Fibroblast of skin of right biceps (primary cell): ENCODE measurements at places on chromosomes 13 and 19.

DNA sequence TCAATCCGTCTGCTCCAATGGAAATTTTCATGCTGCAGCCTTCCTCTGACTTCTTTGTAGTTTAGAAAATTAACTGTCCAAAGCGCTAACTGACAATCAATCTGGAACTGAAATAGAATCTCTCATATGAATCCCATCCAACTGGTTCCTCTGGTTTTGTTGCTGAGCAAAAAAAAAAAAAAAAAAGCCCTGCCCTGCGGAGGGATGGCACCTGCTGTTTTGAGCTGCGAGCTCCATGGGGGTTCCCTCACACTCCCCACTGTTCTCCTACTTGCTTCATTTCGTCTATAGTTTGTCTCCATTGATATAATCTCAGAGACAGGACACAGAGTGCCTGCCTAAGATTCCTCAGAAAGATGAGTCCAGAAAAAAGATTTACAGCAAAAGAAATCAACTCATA lies 33.4 kb downstream of the FAAP24 start:
- no peak for DNase-seq

DNA sequence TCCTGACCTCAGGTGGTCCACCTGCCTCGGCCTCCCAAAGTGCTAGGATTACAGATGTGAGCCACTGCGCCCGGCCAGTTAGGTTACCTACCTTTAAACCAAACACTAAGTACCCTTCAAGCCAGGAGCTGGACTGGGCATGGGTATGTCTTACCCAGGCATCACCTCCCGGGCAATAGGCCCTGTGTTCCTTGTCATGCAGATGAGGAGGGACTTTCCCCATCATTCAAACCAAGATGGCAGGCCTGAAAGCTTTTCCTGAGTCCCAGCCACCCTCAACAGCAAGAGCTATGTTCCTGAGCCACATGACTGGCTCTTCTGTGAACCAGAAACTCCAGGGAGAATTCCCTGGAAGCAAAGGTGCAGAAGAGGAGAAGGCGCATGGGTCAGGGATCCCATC lies 9.5 kb downstream of the RAB8A start:
- no peak for DNase-seq

DNA sequence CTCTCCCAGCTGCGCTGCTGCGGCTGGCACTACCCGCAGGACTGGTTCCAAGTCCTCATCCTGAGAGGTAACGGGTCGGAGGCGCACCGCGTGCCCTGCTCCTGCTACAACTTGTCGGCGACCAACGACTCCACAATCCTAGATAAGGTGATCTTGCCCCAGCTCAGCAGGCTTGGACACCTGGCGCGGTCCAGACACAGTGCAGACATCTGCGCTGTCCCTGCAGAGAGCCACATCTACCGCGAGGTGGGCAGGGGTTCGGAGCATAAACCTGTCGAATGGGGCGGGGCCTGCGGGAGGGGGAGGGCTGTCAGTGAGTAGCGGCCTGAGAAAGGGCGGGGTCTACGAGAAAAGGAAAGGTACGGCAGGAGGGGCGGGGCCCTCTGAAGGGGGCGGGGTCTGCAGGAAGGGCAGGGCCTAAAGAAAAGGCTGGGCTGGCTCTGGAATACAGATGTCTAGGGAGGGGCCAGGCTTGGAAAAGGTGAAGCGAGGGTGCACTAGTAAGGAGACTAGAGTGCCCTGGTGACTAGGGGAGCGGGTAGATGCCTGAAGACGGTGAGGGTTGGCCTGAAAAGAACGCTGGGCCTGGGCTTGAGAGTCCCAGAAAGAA lies 3.6 kb downstream of the CD37 start:
- DNase-seq: peak; percentile 41

GRCh38 chr13:82654143-82654542 lies 1228.1 kb downstream of the SLITRK1 start:
- no peak for DNase-seq

DNA sequence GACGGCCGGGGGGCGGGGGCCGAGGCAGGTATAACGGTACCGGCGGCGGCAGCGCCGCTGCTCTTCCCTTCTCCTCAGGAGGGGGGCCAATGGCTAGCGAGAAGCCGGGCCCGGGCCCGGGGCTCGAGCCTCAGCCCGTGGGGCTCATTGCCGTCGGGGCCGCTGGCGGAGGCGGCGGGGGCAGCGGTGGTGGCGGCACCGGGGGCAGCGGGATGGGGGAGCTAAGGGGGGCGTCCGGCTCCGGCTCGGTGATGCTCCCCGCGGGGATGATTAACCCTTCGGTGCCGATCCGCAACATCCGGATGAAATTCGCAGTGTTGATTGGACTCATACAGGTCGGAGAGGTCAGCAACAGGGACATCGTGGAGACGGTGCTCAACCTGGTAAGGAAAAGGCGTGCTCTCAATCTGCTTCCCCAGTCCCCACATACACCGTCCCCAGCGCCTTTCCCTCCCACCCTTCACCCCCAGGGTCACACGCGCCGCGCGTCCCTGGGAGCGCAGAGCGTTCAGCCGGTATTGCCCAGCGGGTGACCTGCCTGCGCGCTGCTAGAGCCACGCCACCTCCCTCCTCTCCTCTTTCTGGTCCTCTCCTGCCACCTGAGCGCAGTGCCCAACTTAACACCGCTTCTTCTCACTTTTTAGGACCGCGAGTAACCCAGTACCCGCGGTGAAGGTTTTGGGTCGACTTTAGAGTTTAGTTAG lies 814 bp downstream of the NBEA start:
- no peak for DNase-seq

DNA sequence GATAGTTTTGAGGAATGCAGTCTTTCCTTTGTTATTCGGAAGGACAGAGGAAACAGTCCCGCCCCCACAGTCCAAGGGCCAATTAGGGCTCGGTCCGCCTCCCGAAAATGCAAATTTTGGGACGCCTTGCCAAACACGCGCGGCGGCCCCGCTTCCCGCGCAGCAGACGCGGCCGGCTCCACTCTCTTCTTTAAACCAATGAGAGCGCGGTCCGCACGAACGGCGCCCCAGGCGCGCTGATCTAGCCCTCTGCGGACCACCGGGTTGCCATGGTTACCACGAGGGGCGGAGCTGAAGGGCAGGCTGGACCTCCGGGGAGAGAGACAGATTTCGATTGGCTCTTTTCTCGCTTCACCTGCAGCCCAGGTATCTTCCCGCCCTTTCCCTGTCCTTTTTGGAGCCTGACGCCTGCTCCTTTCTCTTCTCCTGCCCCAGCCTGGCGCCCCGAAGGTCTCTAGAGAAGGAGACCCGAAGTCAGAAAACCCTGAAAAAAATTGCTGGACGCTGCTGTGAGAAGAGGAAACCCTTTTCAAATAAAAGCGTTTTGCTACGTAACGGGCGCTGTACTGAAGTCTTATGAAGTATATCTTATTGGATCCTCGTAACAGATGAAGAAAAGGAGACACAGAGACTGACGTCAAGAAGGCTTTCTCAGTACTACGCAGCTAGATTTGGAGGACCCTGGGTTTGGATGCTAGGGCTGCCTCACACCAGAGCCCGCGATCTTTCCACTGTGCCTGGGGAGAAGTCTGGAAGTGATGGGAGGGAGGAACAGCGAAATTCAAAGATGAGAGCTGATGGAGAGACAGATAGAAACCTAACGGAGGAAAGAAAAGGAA lies 2.0 kb downstream of the PTH2 start:
- peak; percentile 40 for DNase-seq

DNA sequence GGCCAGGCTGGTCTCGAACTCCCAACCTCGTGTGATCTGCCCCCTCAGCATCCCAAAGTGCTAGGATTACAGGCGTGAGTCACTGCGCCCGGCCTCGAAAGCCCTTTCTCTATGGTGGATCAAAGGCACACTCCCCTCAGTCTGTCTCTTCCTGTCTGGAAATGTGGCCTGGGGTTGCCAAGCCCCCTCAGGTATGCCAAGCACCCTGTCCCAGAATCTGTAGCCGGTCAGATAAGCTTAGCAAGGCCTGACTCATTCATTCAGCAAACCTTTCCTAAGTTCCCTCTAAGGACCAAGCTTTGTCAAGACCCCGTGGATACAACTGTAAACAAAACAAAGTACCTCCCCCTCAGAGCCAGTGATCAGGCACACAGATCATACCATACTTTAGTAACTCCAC lies 14.1 kb downstream of the NUCB1 start:
- DNase-seq: no peak

- DNase-seq: peak; percentile 28
These were observed 302.1 kb downstream of the PCDH17 start for GRCh38 chr13:57933606-57934005.

- DNase-seq: peak; percentile 79
These were observed 142.7 kb downstream of the SUCLA2 start for GRCh38 chr13:47858042-47859025.

- no peak for DNase-seq
These were observed 30.7 kb downstream of the PDS5B start for GRCh38 chr13:32616883-32617511.

DNA sequence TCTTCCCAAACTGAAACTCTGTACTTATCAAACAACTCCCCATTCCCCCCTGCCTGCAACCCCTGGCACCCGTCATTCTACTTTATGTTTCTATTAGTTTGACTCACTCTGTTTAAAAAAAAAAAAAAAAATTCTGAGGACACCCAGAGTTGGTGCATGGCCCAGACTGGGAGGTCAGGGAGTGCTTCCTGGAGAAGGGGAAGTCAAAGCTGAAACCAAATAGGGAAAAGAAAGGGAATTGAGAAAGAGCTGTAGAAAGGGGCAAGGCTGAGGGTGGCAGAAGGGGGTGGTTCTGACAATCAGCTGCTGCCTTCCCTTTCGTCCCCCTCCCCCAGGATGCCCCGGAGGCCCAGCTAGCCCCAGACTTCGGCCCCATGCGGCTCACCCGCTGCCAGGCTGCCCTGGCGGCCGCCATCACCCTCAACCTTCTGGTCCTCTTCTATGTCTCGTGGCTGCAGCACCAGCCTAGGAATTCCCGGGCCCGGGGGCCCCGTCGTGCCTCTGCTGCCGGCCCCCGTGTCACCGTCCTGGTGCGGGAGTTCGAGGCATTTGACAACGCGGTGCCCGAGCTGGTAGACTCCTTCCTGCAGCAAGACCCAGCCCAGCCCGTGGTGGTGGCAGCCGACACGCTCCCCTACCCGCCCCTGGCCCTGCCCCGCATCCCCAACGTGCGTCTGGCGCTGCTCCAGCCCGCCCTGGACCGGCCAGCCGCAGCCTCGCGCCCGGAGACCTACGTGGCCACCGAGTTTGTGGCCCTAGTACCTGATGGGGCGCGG lies 9.0 kb upstream of the STRN4 start:
- DNase-seq: peak; percentile 50

DNA sequence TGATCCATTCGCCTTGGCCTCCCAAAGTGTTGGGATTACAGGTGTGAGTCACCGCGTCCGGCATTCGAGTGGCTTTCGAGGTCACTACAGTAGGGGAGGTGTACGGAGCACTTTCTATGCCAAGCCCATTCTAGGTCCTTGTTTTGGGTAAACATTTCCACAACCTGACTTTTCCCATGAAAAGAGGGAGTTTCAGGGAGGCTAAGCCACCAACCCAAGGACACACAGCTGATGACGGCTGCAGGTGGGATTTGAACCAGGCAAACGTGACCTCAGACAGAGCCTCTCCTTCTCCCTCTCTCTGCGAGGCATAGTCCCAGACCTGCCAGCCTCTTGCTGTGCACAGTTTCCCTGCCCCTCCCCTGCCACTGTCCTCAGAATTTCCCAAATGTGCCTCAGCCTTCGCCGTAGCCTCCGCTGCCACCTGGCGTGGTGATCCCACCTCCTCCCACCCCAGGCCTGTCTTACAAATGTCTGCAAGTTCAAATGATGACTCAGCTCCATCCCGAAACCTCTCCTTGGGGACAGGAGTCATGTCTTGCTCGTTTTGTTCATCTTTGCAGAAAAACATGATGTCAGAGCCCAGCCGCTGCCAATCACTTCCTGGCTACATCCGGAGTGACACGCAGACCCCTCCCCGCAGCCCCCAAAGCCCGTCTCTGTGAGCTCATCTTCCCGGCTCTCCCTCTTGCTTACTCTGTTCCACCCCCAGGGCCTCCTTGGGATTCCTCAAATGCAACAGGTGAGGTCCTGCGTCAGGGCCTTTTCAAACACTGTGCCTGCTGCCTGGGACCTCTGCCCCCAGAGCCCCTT lies 6.6 kb upstream of the GADD45B start:
- peak; percentile 97 for DNase-seq

- DNase-seq: no peak
These were observed 7.1 kb downstream of the AKAP11 start for GRCh38 chr13:42279080-42279479.

DNA sequence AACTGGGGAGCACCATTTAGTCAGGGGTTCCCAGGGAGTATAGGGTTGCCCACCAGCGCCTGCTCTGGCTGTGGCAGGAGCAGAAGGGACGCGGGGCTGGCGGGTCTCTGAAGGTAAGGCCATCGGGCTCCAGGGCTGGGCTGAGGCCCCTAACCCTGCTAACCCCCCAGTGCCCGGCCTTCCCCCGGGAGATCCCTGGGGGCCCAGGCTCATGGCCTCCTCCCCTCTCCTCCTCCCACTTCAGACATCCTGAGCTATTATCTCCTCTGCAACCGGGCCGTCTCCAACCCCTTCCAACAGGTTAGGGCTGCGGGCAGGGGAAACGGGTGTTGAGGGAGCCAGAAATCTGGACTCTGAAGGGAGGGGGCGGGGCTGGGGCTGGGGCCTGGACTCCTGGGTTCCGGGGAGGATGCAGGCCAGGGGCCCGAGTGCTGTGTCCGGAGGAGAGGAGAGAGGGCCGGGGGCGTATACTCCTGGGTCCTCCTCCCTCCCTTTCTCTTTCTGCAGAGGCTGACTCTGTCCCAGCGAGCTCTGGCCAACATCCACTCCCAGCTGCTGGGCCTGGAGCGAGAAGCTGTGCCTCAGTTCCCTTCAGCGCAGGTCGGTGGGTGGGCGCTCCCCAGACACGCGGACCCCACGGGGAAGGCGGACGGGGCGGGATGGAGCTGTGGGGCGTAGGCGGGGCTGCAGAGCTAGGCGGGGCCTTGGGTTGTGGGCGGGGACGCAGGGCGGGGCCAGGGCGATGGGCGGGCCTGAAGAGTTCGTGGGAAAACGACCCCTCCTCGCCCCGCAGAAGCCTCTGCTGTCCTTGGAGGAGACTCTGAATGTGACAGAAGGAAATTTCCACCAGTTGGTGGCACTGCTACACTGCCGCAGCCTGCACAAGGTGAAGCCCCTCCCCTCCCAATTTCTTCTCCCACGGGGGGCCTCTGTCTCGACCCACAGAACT lies 15.3 kb downstream of the TTYH1 start:
- DNase-seq: peak; percentile 16

DNA sequence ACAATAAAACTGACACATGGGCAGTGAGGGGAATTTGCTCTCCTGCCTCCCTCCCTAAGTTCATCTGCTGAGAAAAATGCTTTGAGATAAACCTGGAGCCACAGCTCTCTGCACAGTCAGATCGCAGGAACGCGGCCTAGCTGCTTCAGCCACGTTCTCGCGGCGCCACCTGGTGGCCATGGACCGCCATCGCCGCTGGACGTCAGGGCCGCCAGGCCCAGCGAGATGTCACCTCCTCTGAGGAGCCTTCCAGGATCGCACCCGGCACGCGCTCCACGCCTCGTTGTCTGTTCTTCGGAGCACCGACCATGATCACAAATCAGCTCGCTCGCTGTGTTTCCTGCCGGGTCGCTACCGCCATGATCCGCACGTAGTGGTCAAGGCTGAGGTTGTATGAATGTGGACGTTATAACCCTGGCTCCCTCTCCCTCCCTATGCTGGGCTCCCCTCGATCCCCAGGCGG lies 20.6 kb upstream of the USP29 start:
- DNase-seq: peak; percentile 5
